Stimulated activated CD8-positive, alpha-beta memory T cell treated with anti-CD3 and anti-CD28 coated beads, Interleukin-4, amount 100 ng/mL, for 24 hours (primary cell): ENCODE measurements at places on chromosomes 2 and 18.

GRCh38 chr18:13868501-13869271 is 44.7 kb downstream of the MC5R start:
- no peak for DNase-seq

DNA sequence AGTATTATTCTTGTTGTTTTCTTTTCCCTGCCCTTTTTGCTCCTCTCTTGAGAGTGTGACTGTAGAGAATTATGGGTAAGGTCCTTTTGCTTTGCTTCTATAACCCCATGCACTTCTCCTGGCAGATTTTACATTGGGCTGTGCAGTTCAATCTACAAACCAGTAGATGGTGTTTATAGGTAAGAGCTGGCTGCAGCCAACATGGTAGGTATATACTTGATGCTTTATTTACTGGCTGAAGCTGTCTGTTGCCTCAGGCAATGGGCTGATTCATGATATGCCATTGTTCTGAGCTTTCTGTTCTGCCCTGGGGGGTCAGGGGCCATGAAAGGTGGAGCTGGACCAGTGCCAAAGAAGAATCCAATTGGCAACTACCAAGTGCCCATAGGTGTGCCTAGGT is 48.3 kb upstream of the MYL1 start:
- DNase-seq = no peak

DNA sequence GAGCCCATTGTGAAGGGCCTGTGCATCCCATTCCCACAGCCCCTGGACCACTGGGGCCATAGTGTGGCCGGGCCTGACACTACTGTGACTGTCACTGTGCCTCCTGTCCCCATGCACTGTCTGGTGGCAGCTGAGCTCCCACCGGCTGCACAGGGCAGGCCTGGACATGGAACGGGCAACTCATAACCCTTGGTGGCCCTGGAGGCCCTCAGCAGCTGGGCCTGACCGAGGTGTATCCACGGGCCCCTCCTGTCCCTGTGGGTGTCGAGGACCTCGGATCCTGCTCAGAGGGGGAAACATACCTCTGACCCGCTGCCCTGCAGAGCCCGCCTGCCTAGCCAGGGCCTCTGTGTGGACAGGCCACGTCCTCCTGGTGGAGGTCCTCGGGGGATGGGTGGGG is 7.8 kb upstream of the GAL3ST2 start:
- DNase-seq = no peak

- DNase-seq = no peak
These were observed 462 bp upstream of the OTOS start for GRCh38 chr2:240140920-240141319.

DNA sequence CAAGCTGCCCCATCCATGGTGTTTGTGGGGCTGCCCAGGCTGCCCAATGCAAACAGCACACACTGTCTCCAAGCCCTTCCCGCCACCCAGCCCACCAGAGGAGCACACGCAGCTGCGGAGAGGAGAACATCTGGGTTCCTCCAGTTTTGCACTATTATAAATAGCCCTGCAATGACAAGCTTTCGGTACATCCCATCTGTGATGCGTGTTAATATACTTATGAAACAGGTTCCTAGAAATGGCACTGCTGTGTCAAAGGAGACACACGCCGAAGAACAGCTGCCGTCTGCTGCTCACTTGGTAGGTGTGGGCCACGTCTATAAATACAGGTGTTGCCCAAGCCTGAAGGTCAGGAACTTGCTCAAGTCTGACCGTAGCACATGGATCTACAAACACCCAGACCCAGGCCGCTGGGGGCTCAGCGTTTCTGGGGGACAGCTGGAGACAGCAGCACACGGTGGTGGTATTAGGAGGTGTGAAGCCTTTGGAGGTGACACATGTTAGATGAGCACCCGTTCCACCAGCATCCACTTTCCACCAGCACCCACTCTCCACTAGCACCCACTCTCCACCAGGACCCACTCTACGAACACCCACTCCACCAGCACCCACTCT is 34.3 kb downstream of the PXDN start:
- no peak for DNase-seq

- DNase-seq = no peak
These were observed 142.7 kb downstream of the ATP9B start for GRCh38 chr18:79211844-79212243.

GRCh38 chr2:46967990-46968647 is 52.5 kb upstream of the MCFD2 start:
- no peak for DNase-seq

DNA sequence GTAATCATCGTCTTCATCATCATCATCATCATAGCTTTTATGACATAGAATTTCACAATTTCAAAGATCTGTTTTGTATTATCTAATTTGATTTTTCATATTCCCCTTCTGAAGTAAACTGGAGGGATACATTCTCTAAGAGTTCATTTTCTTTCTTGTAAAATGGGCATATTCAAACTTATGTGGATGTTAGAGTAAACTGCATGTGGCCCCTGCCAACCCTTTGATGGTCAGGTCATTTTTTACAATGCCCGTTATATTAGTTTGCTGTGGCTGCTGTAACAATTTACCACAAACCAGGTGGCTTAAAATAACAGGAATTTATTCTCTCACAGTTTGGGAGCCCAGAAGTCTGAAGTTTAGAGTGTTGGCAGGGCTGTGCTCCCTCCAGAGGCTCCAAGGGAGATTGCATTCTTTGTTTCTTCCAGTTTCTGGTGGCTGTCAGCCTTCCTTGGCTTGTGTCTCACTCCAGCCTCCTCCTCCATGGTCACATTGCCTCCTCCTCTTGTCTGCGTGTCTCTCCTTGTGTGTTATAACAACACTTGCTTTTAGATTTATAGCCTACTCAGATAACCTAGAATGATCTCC is 127.5 kb upstream of the MMADHC start:
- no peak for DNase-seq

- DNase-seq = no peak
These were observed 19.5 kb downstream of the GPR45 start for GRCh38 chr2:105261061-105261460.

- no peak for DNase-seq
These were observed 54.1 kb upstream of the AQP4 start for GRCh38 chr18:26919627-26920026.

GRCh38 chr18:5987249-5987648 is 91.9 kb upstream of the TMEM200C start:
- no peak for DNase-seq
